ENCODE measurements at places on chromosomes 11 and 22.

- DNase-seq: no peak
These were observed 13.9 kb downstream of the APOBEC3H start for GRCh38 chr22:39110631-39111561.

GRCh38 chr11:69656536-69657455, 15.8 kb downstream of the CCND1 start:
- no peak for DNase-seq

DNA sequence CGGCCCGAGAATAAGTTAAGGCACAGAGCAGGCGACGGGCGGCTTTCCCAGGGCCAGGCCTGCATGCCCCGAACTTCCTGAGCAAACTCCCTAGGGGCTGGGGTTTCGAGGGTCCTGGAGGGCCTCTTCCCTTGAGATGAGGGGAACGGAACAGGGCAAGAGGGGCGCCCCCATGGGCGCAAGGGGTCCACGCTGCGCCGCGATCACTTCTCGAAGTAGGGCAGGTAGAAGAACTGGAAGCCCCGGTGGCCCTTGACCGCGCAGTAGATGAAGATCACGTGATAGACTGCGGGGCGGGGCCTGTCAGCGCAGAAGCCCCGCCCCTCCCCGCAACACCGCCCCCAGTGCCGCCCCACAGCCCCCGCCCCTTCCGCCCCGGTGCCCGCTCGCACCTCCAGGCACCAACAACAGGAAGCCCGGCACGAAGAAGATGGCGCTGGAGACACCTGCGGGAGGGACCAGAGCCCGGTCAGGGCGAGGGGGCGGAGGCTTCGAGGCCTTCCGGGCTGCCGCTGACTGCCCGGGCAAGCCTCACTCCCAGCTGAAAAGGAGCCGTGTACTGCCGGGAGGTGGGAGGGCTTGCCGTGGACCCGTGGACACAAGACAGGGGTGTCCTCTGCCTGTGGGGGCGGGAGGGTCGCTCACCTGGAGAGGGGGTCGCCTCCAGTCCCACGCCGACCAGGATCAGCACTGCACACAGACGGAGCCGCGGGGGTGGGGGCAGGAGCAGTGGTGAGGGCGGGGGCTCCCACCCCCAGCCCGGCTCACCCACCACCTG, 4.5 kb downstream of the TMEM134 start:
- peak; percentile 85 for DNase-seq

GRCh38 chr11:125903711-125904659, at the start of gene DDX25:
Gene DDX25 (plus strand): TSS chr11:125904508. CDS start chr11:125904518, 10 bp downstream.
- DNase-seq: no peak

DNA sequence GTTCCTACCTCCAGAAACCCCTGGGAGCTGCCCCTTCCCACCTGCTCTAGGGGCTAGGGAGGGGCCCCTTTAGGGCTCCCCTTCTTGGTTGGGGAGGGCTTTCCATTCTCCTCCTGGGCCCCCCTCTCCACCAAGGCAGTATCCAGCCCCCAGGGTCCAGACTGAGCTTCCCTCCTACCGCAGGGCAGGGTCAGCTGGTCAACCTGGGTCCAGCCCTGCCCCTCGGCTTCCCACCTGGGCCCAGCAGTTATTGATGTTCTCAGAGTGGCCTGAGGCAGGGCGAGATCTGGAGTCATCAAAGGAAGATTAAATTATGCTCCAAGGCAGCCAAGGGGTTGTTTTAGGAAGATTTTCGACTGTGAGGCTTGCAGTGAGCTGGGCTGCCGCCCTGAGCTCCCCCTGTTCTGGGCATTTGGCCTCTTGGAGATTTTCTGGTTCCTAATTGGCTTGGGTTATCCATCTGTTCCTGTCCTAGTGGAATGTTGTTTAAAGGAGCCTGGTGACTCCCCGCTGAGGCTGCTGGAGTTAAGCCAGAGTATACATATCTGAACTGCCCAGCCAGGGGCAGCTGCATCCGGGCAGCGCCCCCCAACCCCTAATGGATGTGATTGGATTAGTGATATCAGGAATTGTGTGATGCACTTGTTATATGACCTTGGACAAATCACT, 1.8 kb upstream of the SLC22A8 start:
- no peak for DNase-seq

- DNase-seq: no peak
These were observed 45.2 kb upstream of the EHF start for GRCh38 chr11:34575671-34576070.

- DNase-seq: no peak
These were observed 509.8 kb upstream of the RAG2 start for GRCh38 chr11:37107831-37108230.

GRCh38 chr11:130322126-130322525, 7.4 kb upstream of the ZBTB44 start:
- DNase-seq: no peak

DNA sequence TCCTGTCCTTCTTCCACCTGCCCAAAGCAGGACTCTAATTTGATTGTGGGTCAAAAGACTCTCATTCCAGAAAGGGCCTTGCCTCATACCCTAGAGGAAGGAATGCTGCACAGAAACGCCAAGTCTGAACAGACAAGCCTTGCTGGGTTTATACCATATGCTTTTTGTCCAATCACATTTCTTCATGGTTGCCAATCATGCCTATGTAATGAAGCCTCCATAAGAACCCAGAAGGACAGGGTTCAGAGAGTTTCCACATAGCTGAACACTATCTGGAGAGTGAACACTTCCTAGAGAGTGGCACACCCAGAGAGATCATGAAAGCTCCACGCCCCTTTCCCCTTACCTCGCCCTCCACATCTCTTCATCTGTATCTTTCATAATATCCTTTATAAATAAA, 4.8 kb upstream of the SAA2 start:
- DNase-seq: no peak

DNA sequence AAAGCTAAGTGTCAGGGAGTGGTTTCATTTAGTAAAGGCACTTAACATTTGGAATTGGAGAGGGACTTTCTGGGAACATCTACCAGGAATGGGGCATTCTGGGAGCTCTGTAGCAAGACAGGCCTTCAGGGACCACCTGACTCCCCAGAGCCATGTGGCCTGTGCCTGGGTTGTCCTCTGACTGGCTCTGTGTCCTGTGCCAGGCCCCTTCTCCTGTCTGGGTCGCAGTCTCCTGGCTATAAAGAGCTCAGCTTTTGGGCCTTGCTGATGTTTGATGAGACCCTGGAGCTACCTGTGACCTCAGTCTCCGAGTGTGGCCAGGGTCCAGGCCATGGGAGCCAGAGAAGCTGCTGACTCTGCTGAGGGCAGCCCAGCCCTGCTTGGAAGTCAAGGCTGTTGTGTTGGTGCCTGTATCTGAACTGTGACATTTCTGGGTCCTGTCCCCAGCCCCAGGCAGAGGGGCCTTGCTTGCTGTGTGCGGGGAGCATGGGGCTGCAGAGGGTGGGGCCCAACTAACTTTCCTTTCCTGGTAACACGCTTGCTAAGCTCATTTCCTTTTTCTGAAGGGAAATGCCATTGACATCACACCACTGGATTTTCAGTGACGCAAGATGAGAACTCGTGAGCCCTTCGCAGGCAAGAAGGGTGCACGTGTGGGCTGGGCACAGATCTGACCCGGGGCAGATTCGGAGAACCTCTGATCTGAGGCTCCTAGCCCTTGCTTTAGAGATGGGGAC, 41.3 kb downstream of the LRRC32 start:
- DNase-seq: no peak

- DNase-seq: no peak
These were observed 733.0 kb upstream of the KIRREL3 start for GRCh38 chr11:127733552-127733951.

GRCh38 chr11:92180664-92181251, 43.9 kb upstream of the FAT3 start:
- no peak for DNase-seq

GRCh38 chr22:17284888-17285287, 65.7 kb upstream of the ADA2 start:
- no peak for DNase-seq

DNA sequence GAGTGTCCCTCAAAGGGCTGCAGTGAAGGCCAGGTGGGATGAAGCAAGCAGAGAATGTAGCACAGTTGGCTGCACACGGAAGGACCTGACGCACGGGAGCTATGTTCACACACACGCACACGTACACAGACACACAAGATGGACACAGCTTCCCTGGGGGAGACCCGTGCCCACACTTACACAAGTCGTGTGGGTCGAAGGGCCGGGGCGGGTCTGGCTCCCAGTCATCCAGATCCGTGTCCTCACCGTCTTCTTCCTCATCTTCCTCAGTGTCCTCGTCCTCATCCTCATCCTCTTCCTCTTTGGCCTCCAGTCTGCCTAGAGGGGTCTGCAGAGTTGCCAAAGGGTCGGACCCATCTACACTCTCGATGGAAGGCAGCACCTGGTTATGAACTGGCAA, 51.6 kb upstream of the NFRKB start:
- DNase-seq: no peak

GRCh38 chr22:36740716-36741115, 35.2 kb downstream of the IFT27 start:
- DNase-seq: no peak

DNA sequence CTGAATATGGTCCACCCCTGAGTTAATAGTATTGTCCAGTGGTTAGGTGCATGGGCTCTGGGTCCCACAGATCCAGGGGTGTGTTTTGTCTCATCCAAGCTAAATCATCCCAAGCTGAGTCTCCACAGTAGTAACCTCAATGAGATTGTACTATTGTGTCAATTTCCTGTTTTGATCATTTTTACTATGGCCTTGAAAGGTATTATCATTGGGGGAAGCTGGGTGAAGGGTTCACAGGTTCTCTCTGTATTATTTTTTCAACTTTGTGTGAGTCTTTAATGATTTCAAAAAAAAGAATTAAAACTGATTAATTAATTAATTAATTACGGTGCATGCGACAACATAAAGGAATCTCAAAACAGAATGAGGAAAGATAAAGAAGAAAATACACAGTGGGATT, 266.1 kb downstream of the MN1 start:
- no peak for DNase-seq

DNA sequence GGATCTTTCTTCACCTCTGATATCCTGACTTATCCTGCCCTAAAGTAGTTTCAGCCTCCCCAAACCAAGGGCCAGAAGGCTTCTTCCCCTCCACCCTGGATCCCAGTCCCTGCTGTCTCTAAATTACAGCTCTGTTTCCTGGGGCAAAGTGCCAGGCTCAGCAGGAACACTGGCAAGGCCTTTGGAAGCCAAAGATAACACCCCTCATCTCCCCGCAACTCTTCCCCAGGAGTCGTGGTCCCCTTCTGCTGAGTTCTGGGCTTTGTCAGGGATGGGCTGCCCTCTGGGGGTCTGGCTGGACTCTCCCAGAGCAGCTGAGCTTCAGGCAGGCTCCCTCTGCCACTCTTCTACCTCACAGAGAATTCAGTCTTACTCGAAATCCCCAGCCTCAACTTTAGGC, 53.8 kb upstream of the AMPD3 start:
- DNase-seq: no peak

DNA sequence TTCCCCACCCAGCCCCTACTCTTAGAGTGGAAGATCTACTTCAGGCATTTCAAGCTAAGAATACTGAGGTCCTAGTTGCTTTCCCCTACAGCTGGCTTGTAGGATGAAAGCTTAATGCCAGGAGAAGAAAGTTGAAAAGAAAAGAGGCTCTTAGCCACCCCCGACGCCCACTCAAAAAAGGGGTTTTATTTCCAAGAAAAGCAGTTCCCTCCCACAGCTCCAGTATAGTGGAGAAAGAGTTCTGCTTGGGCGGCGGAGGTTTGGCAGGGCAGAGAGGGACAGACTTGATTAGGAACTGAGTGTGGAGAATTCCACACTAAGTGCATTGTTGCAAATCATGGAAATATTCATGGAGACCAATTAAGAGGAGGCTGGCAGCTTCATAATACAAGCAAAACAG, 470.9 kb downstream of the ETS1 start:
- no peak for DNase-seq

GRCh38 chr11:27241311-27242122, 121.5 kb downstream of the CCDC34 start:
- no peak for DNase-seq

DNA sequence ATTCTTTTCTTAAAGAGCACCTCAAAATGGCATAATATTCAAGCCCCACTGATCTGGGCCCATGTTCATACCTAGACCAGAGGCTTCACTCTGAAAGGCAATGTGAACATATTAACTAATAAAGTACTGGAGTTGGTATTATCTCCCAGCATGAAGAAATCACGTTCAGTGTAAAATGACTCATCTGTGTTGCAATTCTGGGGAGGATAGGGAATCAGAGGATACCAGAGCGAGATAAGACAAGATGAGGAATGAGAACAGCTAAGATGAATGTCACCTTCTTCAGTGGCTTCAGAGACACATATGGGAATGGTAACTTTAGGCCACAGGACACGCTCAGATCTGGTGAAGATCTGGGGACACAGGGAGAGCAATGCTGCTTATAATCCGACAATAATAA, 121.1 kb downstream of the NTM start:
- no peak for DNase-seq

GRCh38 chr11:73151416-73151815, 9.3 kb upstream of the FCHSD2 start:
- DNase-seq: no peak
